ENCODE measurements at places on chromosomes 7 and 10. TPM values are rescaled to one million over a fixed set of nuclear protein-coding genes. Genes with fewer than 3 reads are reported as not detected.

HOXA2 gene
- total RNA-seq: not detected

SEC61A2 gene
- 18.2 TPM for total RNA-seq

UCN3 gene
- total RNA-seq: not detected

SEMA3A gene
- 54.5 TPM for total RNA-seq

HSPA12A gene
- 5.2 TPM for total RNA-seq

ELAPOR2 gene
- 42.9 TPM for total RNA-seq

RBM20 gene
- total RNA-seq: 0.04 TPM

HNRNPH3 gene
- total RNA-seq: 87.4 TPM

UCMA gene
- 8.6 TPM for total RNA-seq

ZNF487 gene
- total RNA-seq: 4.6 TPM

EN2 gene
- total RNA-seq: not detected

PRKAR2B gene
- 53.6 TPM for total RNA-seq

SEPHS1 gene
- total RNA-seq: 609 TPM

NAT16 gene
- total RNA-seq: not detected

PANK1 gene
- 62.5 TPM for total RNA-seq

CAMK1D gene
- total RNA-seq: 3.3 TPM

PRTFDC1 gene
- total RNA-seq: 5.3 TPM

SPDYE2B gene
- not detected for total RNA-seq

FAM25C gene
- not detected for total RNA-seq

SSC4D gene
- total RNA-seq: 12.7 TPM

GPR26 gene
- 0.07 TPM for total RNA-seq

MRC1 gene
- total RNA-seq: not detected

NANOS1 gene
- 7.8 TPM for total RNA-seq

CELF2 gene
- 22.9 TPM for total RNA-seq

ADGRA1 gene
- 0.66 TPM for total RNA-seq

RBP4 gene
- 0.23 TPM for total RNA-seq

C10orf95 gene
- total RNA-seq: 0.69 TPM

NEUROG3 gene
- not detected for total RNA-seq

FRMPD2 gene
- not detected for total RNA-seq

CCDC201 gene
- total RNA-seq: not detected

CEP41 gene
- total RNA-seq: 11.5 TPM

MKI67 gene
- 51.3 TPM for total RNA-seq

HGF gene
- total RNA-seq: 1.1 TPM

STX1A gene
- 19.8 TPM for total RNA-seq

UNCX gene
- not detected for total RNA-seq

LRMDA gene
- not detected for total RNA-seq

SFR1 gene
- 8.3 TPM for total RNA-seq

EGFR gene
- total RNA-seq: 4.5 TPM

OR2F2 gene
- not detected for total RNA-seq

LRRN3 gene
- total RNA-seq: 0.23 TPM
